ENCODE measurements at places on chromosomes 6 and 20.

- DNase-seq, result no peak
These were observed 2.5 kb downstream of the SRMS start for GRCh38 chr20:63544958-63545516.

DNA sequence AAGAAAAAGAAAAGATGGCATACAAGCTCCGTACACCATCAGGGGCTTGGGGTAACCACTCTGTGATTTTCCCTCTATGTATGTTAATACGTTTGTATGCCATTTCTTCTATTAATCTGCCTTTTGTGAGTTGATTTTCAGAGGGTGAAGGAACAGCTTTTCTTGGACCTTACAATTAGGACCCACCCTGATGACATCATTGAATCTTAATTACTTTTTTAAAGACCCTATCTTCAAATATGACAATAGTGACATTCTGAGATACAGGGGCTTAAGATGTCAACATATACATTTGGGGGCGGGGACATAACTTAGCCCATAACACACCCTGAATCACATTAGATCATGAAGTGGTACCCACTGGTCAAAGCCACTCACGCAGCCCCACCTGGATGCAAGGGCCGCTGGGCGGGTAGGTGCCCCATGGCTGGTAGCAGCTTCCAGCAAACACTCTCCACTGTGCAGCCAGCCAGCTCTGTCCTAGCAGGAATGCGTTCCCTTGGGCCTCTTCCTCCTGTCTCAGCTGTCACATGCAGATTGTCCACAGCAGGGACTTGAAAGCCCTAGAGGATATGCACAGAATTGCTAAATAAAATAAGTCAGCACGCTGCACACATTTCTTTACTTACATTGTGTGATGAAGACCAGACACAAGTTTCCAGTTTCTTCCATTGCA lies 74.5 kb downstream of the FOXF2 start:
- no peak for DNase-seq

- DNase-seq, result no peak
These were observed 136.6 kb downstream of the GMDS start for GRCh38 chr6:2108700-2109306.

- DNase-seq, result no peak
These were observed 577.7 kb downstream of the HAO1 start for GRCh38 chr20:7362601-7363000.

GRCh38 chr6:153831350-153832078 lies 207.5 kb upstream of the OPRM1 start:
- DNase-seq, result no peak

GRCh38 chr6:21588481-21589351 lies 4.8 kb upstream of the SOX4 start:
- DNase-seq, result no peak

DNA sequence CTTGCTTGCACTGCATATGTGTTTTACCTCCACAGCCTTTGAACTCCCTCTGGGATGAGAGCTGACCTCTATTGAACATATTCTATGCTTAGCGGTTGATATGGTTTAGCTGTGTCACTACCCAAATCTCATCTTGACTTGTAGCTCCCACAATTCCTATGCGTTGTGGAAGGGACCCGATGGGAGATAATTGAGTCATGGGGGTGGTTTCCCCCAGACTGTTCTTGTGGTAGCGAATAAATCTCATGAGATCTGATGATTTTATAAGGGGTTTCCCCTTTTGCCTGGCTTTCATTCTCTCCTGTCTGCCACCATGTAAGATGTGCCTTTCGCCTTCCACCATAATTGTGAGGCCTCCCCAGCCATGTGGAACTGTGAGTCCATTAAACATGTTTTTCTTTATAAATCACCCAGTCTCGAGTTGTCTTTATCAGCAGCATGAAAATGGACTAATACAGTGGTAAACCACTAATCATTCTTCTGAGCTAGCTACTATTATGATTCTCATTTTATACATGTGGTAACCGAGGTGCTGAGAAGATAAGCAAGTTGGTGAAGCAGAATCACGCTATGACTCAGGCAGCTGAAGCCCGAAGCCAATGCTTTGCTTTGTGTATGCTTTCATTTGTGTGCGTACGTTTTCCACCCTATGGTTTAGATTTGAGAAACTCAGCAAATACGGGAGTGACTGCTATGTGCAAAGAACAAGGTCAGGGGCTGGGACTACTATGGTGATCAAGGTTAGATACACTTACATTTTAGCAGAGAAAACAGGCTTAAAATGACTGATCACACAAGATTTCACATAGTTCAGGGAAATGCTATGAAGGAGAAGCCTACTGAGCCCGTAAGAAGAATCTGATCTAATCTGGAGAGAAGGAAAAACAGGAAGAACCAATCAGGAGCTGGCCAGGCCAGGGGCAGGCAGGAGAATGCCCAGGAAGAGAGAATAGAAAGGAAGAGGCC lies 363.5 kb downstream of the ESR1 start:
- DNase-seq, result no peak

DNA sequence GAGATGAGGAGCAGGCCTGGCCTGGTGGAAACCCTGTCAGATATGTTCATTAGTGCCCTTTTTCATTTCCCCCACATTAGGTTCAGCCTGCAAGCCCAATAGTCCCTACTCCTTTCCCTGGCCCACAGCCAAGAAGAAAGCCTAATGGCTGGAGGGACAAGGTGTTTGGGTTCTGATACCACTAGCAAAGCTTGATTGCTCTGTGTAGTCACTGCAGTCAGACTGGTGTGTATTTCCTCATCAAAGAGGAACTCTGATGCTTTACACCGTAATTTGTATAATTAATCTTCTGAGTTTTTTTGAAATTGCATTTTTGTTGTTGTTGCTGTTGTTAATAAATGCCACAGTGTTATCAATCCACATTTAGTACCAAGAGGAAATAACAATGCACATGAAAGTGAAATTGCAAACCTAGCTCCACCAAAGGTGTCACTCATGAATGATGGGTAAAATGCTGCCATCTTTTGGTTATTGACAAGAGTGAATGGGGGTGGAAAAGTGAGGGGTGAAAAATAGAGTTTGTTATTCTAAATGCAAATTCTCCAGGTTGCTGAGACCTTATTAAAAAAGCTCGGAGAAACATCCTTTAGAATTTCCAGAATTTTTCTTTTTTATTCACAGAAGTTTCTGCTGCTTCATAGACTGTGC lies 320.2 kb upstream of the POU3F2 start:
- DNase-seq, result no peak

- DNase-seq, result no peak
These were observed 75.7 kb downstream of the ARID1B start for GRCh38 chr6:156852858-156853216.

DNA sequence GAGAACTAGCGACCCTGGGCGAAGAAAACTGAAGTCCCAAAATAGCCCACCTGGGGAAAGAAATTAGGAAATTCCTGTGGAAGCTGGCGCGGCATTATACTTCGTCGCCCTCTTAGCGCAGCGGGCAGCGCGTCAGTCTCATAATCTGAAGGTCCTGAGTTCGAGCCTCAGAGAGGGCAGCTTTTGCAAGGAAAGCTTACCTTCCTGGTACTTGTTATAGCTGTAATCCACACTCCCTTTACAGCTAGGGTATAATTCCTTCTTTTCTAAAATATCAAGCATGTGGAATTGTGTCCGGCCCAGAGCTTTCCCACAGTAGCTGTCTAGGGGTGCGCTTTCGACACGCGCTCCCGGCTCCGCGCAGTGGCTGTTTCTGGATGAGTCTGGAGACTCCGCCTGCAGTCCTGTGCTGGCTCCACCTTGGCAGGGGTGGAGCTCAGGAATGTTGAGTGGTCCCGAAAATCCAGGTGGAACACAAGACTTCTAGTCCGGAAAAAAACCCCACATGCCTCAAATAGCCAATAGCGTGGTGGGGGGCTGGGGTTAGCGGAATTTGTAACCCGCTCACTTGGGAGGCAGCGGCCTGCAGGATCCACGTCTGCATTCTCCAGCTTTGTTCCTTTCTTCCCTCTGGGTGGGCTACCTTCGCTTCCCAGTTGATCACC lies 83.7 kb upstream of the ZNF322 start:
- DNase-seq, result no peak

- no peak for DNase-seq
These were observed 203.5 kb upstream of the CITED2 start for GRCh38 chr6:139577763-139578604.

DNA sequence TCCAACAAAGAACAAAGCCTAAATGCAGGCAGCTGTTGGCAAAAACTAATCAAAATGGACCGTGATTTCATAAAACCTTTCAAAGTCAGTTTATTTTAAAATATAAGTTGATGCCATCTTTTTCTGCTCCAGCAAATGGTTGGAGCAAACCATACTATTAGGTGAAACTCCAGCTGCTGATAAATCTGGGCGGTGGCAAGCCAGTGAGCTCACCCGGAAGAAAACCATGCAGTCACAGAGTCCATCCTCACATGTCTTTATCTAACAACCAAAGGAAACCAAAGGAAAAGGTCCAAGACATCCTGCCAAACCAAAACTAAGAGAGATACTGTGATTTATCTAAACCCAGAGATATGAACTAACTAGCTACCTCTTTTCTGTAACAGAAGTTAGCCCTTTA lies 72.6 kb downstream of the HIVEP2 start:
- DNase-seq, result no peak

Measured in stimulated activated CD8-positive, alpha-beta memory T cell treated with anti-CD3 and anti-CD28 coated beads, Interleukin-7, amount 100 ng/mL, for 24 hours (primary cell).